ENCODE measurements at places on chromosomes 12 and 14.

- DNase-seq = no peak
Observed at GRCh38 chr12:95790917-95791849, 619 bp upstream of the NTN4 start.

- DNase-seq = no peak
Observed at GRCh38 chr12:130859161-130859560, 12.7 kb upstream of the RAN start.

- peak; percentile 49 for DNase-seq
Observed at GRCh38 chr14:99035712-99036610, 236.0 kb downstream of the BCL11B start.

DNA sequence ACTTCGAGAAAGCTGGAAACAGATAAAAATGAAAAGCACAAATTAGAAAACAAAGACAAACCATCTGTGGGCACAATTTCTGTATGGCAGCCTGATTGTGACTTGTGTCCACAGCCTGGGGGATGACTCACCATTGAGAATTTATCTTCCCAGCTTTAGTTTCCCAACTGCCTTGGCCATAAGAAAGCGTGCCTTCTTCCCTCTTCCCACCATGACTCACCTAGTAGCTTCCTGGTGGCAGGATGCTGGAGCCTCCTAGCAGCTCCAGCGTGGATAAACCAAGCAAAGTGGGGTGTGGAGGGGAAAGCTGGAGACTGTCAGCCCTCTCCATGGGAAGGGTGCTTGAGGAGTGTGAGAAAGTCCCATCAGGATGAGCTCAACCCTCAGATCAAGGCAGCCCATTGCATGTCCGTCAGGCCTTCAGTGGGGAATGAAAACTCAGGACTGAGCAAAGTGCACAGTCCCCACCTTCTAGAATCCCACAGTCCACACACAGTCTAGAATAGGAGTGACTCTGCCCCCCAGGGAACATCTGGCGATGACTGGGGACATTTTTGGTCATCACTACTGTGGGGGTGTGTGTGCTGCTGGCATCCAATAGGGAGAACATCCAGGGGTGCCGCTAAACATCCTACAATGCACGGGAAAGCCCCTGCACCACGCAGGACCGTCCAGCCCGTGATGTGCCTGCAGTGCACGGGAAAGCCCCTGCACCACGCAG, 22.4 kb upstream of the SERPINA6 start:
- DNase-seq = no peak

DNA sequence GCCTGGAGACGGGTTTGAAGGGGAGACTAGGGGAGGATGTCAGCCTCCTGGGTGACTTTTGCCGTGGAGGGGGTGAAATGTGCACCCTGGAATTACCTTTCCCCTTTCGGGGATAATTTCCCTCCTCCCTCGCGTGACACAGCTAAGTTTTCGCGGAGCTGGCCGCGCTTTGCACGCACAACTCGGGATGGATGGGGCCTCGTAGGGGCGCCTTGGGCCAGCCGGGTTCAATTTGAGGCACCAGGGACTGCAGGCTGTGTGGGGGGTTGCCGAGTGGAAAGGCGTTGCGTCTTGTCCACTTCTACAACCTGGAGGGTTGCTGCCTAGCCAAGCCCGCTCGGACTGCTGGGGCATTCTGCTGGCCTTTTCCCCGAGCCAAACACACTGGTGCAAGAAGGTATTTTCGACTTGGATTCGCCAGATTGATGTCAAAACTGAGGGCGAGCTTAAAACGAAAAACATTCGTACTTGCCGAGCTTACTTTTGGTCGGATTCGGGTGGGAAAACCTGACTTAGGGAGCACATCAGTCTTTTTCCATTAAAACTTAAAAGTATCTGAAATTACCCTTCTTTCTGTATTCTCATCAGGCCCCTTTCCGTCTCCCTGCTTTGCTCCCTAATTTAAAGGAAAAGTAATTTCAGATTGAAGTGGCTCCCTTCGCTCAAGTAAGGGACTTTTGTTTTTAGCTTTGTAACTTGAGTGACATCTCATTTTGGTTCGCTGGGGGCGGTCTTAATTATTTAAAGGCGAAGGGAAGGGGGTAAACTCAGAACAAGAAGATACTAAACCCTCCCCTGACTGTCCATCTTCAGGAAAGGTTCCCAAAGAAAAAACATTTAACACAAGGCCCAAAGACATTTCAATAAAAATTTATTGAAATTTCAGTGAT, 14.3 kb downstream of the TBX3 start:
- no peak for DNase-seq
